Activated effector memory CD4-positive, alpha-beta T cell treated with anti-CD3 and anti-CD28 coated beads, Interleukin-2, amount 50 U/mL, for 16 hours (primary cell): ENCODE measurements at places on chromosomes 12 and 14.

- no peak for DNase-seq
Observed at GRCh38 chr12:108241986-108242703, 97.0 kb downstream of the CMKLR1 start.

- no peak for DNase-seq
Observed at GRCh38 chr12:95996034-95996658, at the start of gene HAL. Gene HAL, minus strand, starts transcription at chr12:95996344. Its CDS starts 434 bp downstream, at chr12:95995910.

DNA sequence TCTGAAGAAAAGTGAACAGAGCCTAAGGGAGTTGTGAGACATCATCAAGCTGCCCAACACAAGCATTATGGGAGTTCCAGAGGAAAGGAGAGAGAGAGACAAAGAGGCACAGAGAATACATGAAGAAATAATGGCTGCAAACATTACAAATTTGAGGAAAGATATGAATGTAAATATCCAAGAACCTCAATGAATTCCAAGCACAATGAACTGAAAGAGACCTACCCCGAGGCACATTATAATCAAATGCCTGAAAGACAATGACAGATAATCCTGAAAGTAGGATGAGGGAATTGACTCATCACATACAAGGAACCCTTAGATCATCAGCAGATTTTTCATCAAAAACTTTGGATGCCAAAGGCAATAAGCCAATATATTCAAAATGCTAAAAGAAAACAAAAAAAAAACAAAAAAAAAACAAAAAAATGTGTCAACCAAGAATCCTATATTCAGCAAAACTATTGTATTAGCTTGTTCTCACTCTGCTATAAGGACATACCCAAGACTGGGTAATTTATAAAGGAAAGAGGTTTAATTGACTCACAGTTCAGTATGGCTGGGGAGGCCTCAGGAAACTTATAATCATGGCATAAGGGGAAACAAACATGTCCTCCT, 37.8 kb downstream of the BCL2L14 start:
- DNase-seq, result no peak

DNA sequence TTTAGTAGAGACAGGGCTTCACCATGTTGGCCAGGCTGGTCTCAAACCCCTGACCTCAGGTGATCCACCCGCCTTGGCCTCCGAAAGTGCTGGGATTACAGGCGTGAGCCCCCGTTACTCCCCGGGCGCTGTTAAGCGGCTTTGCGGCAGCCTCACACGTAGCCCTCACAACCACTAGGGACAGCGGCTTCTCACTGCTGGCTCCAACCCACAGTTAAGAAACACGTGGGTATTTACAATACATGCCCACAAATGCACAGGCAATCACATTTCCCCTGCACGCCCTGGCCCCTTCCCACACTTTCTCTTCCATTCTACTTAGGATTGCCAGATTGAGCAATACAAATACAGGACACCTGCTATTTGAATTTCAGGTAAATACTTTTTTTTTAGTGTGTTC, 37.0 kb upstream of the EIF5 start:
- peak; percentile 34 for DNase-seq

DNA sequence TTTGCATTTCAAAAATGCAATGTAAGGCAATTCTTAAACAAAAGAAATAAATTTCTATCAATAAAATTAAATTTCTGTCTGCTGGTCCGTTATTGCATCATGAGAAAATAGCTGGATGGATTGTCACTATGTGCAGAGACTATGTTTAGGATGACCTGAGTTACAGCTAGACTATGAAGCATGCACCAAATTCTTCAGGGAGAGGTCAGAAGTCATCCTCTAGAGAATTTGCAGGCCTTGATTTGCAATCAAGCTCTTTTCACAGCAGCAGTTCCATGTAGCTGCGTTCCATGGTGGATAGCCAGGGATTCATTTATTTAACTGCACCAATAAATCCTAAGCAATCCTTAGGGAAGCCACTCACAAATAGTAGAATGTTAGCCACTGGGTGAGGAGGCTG, 253.7 kb downstream of the MSRB3 start:
- no peak for DNase-seq

- peak; percentile 27 for DNase-seq
Observed at GRCh38 chr14:100737526-100737925, 10.8 kb downstream of the DLK1 start.
